ENCODE measurements at places on chromosomes 7 and 10.

- no peak for DNase-seq
These were observed 126.8 kb upstream of the SEM1 start for GRCh38 chr7:96836456-96836855.

- DNase-seq: no peak
These were observed 264.3 kb downstream of the TCF7L2 start for GRCh38 chr10:113214331-113214730.

DNA sequence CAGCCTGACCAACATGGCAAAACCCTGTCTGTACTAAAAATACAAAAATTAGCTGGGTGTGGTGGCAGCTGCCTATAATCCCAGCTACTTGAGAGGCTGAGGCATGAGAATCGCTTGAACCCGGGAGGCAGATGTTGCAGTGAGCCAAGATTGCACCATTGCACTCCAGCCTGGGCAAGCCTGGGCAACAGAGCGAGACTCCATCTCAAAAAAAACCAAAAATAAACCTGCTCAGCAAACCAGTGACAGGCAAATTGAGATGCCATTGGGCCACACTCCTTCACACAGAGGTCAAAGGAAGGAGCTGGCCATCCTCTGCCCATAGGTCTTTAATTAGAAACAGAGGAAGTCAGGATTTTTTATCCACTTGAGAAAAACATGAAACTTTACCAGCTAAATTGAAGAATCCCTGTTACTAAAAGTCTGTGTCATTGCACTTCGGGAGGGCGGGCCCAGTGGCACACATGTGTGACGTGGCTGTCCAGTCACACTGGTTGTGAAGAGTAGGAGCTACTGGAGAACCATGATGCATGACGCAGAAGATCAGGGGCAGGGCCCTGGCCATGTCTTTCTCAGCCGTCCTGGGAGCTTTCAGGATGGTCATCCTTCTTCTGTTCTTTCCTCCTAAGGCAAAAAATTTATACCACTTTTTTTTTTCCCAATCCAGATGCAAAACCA, 118.3 kb upstream of the ZNF438 start:
- no peak for DNase-seq

- no peak for DNase-seq
These were observed 56.9 kb downstream of the HIBADH start for GRCh38 chr7:27605689-27606269.

DNA sequence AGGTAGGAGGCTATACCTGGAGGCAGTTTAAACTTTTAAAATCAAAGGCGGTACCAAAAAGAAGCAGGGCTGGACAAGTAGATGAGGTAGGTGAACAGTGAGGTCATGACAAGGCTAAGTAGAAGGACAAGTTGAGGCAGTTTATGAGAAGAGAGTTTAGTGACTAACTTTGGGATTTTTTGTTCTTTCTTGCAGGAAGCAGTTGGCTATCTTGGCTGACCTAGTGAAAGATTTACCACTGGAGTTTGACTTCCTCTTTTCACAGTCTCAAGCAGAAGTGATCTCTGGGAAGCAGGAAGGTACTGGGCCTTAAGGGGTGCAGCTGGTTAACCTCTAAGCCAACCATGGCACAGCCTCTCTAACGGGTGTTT, 26.3 kb downstream of the ENTPD7 start:
- no peak for DNase-seq

- DNase-seq: no peak
These were observed 103.0 kb upstream of the KLF6 start for GRCh38 chr10:3887885-3888476.

DNA sequence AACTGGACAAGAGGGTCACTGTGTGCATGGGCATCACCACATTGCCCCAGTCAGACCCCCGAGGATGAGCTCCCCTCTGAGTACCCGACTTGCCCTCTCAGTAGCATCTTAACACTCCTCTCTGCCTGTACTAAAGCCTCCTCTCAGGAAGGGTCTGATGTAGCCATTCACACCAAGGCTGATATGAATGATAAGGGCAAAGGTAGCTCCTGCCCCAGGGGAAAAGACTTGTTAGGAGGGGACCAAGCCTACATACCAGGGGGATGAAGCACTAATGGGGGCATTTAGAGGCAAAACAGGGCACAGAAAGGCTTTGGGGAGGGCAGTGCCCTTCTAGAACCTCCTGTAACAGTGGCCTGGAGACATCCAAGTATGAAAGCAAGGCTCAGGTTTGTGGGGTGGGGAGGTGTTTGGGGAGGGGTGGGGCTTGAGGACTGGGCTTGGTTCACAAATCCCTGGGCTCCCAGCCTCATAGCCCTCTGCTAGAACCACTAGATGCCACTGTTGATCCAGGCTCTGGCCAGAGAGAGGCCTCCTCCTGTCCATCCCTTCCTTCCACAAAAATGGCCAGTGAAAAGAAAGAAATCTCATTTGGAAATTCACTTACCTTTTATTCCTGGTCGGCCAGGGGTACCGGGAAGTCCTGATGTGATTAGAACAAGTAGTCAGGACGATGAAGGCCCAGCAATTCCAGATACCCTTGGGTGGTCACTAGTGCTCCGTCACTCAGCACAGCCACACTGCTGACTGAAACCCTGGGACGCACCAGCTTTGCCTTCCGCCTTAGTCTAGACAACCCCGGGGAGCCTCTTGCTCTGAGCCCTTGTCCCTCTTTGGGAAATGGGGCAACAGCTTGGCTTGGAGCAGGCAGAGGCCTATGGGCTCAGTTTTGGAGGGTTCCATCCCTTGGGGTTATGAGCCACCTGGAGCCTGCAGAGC, 40.3 kb downstream of the COL17A1 start:
- no peak for DNase-seq

GRCh38 chr7:129947049-129947448, 5.7 kb downstream of the UBE2H start:
- DNase-seq: no peak

DNA sequence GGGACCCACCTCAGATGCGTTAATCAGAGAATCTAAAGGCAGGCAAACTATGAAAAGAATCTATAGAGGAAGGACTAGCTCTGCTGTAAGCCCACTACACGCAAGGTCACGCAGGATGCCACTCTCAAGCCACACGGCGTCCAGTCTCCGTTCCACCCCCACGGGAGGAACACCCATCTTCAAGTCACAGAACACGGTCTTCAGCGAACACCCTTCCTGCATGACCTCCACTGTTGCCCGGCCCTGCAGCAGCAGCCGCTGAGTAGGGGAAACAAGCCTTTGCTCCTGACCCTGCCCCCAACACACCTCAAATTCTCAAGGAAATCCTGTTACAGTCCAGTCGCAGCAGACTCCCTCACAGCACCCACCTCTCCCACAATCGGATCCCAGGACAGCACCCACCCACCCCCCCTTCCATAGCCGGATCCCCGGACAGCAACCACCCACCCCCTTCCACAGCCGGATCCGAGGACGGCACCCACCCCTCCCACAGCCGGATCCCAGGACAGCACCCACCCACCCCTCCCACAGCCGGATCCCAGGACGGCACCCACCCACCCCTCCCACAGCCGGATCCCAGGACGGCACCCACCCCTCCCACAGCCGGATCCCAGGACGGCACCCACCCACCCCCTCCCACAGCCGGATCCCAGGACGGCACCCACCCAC, 133.7 kb downstream of the DIP2C start:
- DNase-seq: no peak

DNA sequence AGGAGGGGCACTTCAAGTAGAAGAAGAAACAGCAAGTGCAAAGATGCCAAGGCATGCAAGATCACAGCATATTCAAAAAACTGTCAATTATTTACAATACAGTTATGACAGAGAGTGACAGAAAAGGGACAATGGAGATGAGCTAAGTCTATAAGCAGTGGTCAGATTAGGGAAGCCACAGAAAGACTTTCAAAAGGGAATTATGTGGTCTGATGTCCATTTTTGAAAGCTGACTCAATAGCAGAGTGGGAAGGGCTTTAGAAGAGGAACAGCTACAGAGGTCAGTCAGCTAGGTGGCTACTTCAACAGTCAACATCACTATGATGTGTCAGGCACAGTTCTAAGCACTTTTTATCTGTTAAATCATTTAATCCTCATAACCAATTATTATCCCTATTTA, 45.2 kb upstream of the SPOCK2 start:
- DNase-seq: no peak

GRCh38 chr10:111473361-111473760, 396.5 kb downstream of the ADRA2A start:
- DNase-seq: no peak

DNA sequence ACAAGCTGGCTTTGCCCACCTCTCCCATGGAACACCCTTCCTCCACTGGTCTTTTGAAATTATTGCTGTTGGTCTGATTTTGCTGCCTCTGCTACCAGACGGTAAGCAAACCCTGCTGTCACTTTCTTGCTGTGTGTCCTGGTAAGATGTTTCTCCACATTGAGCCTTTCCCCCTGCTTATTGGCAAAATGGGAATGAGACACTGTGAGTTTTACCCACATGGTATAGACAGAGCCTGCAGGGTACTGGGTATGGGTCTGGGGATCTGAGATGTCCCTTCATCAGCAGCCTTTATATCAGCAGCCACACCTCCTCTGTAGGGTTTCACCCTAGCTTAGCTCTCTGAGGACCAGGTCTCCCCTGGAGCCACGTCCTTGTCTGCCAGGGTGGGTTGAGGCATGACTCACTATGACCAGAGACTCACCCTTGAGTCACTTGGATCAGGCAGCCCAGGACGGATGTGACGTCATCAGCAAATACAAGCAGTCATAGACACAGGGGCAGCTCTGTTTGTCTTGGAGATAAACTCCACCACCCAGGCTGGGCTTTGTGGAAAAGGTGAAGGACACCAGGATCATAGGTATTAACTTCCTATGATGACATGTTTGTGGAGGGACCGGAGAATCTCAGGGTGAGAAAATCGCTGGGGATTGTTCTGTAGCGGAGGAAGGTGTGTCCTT, 17.9 kb upstream of the BAIAP2L1 start:
- no peak for DNase-seq

DNA sequence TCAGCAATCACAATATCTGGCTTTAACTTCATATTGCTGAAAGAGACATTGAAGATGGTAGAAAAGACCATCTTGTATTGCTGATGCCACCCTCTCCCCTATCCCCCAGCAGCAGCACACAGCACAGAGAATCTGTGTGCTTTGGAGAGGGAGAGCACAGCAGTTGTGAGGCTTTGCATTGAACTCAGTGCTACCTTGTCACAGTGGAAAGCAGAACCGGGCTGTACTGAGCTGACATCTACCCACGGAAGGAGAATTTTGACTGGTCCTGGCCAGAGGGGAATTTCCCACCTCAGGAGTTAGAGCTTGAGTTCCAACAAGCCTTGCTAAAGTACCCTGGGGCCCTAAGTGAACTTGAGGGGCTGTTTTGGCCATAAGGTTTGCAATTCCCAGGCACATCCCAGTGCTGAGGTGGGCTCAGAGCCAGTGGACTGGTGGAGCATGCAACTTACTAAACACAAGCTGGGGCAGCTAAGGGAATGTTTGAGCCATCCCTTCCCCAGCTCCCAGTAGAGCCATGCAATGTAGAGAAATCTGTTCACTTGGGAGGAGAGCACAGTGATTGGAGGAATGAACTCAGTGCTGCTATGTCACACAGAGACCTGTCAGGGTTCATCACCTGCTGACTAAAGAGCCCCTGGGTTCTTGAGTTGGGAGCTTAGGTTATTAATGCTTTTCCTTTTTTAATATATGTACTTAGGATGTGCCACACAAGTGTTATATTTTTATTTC, 62.1 kb downstream of the OR13A1 start:
- no peak for DNase-seq

- DNase-seq: no peak
These were observed 11.0 kb upstream of the IL6 start for GRCh38 chr7:22715969-22716368.

GRCh38 chr7:73969991-73970390, 58.0 kb upstream of the ELN start:
- DNase-seq: no peak

- no peak for DNase-seq
These were observed 83.9 kb upstream of the PAX2 start for GRCh38 chr10:100661520-100661919.

GRCh38 chr10:86036544-86036831, 330.1 kb downstream of the GRID1 start:
- DNase-seq: no peak

GRCh38 chr7:5360451-5360850, 63.2 kb downstream of the TNRC18 start:
- DNase-seq: no peak

GRCh38 chr10:7493996-7494395, 83.2 kb upstream of the SFMBT2 start:
- no peak for DNase-seq

DNA sequence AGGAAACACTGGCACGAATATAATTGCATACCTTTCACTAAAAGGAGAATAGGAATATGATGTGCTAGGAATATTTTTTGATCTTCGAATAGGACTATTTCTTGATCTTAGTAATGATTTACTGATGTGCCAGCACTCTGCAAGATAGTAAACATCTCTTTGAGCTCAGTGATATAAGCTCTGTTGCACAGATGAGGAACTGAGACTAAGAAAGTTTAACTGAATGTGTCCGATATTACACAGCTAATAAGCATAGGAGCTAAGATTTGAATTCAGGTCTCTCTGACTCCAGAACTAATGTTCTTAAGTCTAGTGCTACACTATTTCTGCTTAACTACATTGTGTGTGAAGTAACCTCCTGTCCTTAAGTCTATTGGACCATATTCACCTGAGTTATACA, 98.4 kb upstream of the PTPRZ1 start:
- no peak for DNase-seq

- DNase-seq: no peak
These were observed 849.8 kb upstream of the SORCS1 start for GRCh38 chr10:108014145-108014901.

- DNase-seq: no peak
These were observed 27.5 kb downstream of the KCNH2 start for GRCh38 chr7:150950496-150951180.

GRCh38 chr10:12844811-12845483, 156.6 kb downstream of the CCDC3 start:
- DNase-seq: no peak

DNA sequence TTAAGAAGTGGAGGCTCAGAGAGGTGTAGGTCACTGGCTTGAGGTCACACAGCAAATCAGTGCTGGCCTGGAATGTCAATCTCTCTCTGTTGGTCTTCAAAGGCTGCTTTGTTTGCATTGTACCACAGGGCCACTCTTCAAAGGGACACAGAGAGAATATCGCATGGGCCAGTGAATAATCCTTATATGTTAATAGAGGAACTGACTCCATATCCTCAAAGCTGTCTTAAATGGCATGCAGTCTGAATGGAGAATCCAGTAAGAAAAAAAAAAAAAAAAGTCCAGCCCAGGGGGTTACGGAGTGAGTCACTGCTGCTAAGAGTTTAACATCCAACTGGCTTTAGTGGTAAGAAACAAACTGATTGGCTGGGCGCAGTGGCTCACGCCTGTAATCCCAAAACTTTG, 54.1 kb downstream of the NRAP start:
- DNase-seq: no peak

GRCh38 chr10:60810437-60811182, 32.3 kb downstream of the CDK1 start:
- DNase-seq: no peak

- DNase-seq: no peak
These were observed 41.9 kb upstream of the MBL2 start for GRCh38 chr10:52814506-52814905.

GRCh38 chr7:21986096-21986495, 40.4 kb upstream of the CDCA7L start:
- DNase-seq: no peak

Data from naive thymus-derived CD8-positive, alpha-beta T cell (primary cell).